ENCODE measurements at places on chromosomes 13 and 19.

DNA sequence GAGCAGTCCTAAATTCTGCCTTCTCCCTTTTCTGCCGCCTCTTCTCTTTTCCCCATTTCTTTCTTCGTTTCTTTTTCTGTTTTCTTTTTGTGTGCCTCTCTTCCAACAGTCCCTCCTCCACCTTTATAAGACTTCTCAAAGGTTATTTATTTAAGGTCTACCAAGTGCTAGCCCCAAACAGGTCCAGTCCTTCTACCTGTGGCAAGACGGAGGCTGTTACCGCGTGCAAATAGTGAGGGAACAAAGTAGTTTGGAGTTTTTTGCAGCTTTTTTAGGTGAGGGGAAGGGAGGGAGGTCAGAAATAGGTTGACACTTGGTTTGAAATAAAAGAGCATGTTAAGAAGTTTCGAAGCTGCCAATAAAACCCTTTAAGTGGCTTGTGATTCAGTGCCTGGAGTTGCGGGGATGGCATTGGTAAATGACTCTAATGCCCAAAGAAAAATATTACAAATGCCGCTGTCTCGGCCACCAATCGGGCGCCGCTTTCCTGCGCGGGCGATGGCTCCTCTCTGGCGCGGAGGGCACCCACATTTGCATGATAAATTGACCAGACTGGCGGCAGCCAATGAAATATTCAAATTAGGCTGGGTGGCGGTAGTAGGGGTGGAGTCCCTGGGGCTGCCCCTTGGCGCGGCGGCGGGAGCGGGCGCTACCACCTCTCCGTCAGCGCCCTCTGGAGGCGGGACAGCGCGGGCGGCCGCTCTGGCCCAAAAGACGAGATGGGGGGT lies 7.5 kb upstream of the TSHZ3 start:
- no peak for DNase-seq

- no peak for DNase-seq
These were observed 240.7 kb downstream of the UQCRFS1 start for GRCh38 chr19:28972058-28972852.

DNA sequence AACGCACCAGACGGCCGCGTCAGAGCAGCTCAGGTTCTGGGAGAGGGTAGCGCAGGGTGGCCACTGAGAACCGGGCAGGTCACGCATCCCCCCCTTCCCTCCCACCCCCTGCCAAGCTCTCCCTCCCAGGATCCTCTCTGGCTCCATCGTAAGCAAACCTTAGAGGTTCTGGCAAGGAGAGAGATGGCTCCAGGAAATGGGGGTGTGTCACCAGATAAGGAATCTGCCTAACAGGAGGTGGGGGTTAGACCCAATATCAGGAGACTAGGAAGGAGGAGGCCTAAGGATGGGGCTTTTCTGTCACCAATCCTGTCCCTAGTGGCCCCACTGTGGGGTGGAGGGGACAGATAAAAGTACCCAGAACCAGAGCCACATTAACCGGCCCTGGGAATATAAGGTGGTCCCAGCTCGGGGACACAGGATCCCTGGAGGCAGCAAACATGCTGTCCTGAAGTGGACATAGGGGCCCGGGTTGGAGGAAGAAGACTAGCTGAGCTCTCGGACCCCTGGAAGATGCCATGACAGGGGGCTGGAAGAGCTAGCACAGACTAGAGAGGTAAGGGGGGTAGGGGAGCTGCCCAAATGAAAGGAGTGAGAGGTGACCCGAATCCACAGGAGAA lies 1.9 kb downstream of the PPP1R12C start:
- no peak for DNase-seq

DNA sequence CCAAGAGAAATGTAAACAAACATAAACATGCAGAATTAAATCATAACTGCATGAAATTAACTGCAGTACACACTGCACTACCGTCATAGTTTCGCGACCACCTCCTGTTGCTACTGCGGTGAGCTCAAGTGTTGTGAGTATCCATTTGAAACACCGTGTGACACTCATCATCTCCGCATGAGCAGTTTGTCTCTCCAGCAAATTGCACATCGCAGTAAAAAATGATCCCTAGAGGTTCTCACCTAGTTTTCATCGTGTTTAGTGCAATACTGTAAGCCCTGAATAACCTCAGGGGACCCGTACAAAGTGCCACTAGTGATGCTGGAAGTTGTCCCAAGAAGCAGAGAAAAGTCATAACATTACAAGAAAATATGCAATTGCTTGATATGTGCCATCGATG lies 147.7 kb downstream of the DPF1 start:
- no peak for DNase-seq

DNA sequence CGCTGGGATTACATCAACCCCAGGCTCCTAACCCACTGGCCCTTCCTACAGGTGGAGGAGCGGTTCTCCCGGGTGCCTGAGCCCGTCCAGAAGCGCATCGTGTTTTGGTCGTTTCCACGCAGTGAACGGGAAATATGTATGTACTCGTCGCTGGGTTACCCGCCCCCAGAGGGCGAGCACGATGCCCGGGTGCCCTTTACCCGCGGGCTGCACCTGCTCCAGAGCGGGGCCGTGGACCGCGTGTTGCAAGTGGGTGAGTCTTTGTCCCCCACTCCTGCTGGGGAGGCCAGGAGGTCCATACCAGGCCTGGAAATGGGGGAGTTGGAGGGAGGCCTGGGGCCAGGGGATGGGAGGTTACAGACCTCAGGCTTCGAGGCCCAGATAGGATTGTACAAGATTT lies 4.4 kb downstream of the ZSWIM4 start:
- DNase-seq: no peak

DNA sequence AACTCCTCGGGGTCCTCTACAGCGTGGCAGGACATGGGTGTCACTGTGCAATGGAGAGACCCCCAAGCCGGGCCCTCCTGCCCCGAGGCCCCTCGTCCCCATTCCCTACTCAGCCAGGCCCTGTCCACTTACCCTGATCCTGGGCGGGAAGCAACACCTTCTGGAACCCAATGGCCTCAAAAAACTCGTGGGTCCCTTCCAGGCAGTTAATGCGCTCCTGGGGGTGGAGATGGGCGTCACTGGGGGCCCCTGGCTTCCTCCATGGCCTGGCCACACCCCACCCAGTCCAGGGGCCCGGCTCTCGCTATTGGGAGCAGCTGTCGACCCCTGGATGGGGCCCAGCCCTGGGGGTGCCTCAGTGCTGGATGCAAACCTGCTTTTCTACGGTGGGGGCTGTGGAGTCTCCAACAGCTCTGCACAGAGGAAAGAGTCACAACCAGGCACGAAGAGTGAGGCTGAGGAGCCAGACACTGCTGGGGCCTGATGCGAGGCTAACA lies 10.8 kb downstream of the UBXN6 start:
- no peak for DNase-seq

Data from mesothelial cell of epicardium (in vitro differentiated cells).